Fibroblast of skin of back (primary cell): ENCODE measurements at places on chromosomes 2 and 18.
A peak's percentile ranks its signal among the peaks of the same experiment; 100 is the strongest.

- DNase-seq = no peak
These were observed 288.8 kb upstream of the PIK3C3 start for GRCh38 chr18:41666231-41666630.

DNA sequence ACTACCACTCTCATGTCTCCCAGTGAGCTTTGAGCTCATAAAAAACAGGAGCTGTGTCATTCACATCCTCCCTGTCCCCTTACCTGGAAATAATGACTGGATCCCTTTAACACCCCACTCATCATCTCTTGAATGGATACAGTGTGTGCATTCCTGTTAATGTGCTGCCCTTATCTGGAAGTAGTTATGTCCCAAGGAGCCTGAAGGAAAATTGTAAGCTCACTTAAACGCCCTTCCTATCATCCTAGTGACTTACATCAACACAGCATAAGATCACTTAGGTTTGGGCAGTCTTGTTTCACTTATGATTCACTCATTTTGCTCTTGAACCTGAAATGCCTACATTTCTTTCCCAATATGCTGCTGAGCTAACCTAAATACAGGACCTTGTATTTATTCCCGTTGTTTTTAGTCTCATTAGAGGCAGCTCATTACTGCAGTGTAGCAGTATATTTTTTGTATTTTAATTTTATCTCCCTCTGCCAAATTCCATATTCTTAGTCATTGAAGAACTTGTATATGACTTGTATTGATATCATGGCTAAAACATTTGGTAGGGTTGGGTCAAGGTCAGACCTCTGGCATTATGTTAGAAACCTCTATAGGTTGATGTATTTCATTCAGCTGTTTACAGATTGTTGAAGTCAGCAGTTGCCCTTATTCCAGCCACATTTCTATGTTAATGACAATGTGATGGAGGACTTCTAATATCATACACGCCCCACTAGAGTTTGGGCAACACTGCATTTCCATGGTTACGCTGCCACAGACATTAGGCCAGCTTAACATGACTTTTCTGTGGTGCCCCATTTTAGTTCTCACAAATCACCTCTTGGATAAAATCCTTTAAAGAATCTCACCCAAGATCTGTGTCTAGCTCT, 72.9 kb downstream of the PKP4 start:
- DNase-seq = peak; percentile 79

GRCh38 chr2:126971481-126972278, 73.0 kb downstream of the TEX51 start:
- peak; percentile 60 for DNase-seq

DNA sequence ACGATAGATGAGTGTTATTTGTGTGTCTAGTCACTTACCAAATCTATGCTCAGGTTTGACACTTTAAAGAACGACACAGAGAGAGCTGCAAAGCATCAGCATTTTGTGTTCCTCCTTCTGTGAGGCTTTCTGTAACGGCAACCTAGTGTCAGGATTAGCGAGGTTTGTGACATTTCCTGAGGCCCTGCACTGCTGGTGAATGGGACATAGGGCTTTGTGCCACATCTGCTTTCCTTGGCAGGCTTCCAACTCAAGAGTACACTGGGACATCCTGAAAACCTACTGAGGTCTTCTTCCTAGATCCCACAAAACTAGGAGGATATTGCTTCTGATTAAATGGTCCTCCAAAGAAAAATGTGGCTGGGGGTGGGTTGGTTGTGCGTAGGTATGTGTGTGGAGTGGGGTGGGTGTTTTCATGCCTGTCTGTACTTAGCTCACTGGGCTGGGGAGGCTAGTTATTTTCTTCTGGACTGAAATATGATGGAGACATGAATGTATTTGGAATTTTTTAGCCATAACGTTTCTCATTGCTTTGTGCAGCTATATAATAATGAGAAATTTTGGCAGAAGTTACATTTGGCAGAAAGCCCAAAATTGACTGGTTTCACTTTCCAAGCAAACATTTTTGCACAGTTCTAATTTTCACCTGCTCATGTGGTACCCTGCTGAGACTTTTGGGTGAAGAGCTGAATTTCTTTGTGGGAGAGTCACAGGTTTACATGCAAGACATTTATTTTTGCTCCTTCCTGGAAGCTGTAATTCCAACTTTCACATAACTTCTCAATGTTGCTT, 308.4 kb downstream of the XIRP2 start:
- DNase-seq = peak; percentile 50

- DNase-seq = no peak
These were observed 73.8 kb upstream of the ACAA2 start for GRCh38 chr18:49886891-49887764.

- DNase-seq = no peak
These were observed 1407.4 kb upstream of the ZEB2 start for GRCh38 chr2:145927131-145927950.

DNA sequence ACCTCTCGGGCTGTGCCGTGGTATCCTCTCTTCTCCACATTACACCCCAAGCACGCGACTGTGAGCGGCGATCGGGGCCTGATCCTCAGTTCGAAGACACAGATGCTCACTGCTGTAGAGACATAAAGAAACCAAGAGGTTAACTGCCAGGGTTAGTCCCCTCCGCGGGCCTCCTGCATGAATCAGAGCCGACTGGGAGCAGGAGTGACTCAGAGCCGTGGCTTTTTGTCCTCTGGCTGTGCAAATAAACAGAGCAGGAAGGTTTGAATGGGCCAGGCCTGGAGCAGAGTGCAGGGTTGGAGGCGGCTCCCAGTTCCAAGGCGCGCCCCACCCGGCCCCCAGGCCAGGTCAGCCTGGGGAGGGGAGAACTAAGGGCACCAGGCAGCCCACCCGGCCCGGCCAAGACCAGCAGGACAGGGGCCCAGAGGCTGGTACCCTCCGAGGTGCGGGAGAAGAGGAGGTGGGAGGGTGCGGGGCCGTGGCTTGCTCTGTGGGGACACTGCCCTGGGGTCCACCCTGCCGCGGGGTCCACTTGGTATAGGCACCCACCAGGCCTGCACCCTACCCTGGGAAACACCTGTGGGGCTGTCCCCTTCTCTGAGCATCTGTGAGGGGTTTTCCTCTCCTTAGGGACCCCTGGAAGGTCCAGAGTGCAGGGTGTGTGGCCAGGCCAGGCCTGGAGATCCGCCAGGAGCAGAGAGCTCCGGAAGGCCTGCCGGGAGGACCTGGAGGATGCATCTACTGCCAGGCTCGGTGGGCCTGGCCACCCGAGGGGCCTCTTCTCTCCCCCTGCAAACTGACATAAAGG, 16.5 kb downstream of the TWIST2 start:
- DNase-seq = peak; percentile 99

DNA sequence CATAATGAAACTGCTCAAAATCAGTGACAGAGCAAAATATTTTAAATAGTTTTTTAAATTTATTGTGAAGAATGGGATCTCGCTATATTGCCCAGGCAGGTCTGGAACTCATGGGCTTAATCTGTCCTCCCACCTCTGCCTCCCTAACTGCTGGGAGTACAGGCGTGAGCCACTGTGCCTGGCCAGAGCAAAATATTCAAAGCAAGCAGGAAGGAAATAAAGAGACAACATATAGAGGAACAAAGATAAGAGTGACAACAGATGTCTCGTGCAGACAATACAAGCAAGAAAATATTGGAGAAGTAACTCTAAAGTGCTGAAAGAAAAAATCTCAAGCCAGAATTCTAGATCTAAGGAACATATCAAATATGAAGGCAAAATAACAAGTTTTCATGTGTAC, 5.0 kb upstream of the SCLY start:
- no peak for DNase-seq

DNA sequence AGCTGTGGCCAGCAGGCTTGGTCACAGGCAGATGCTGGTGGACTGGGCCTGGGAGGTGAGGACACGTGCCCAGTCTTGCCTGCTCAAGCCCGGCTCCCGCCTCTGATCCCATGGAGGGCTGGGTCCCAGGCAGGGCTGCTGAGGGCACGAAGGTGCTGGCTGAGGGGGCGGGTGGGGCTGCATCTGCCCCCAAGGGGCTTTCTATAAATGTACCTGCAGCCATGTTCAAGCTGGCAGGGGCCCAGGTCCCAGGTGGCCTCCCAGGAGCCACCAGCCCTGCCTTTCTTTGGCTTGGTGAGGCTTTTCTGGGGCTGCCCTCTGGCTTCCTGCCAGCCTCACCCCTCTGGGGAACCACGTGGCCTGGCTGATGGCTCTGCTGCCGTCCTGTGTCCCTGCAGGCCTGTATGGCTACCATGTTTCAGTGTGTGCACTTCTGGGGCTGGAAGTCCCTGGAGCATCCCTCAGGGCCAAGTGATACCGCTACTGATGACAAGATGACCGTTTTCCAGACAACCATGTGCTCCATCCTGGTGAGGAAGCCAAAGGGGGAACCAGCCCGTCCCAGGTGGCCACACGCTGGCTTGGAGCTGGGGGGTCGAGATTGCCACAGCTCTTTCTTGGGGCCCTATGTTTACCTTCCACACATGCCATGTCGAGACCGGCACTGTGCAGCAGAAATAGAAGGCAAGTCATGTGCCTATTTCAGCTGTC, 23.2 kb downstream of the HJURP start:
- DNase-seq = no peak

DNA sequence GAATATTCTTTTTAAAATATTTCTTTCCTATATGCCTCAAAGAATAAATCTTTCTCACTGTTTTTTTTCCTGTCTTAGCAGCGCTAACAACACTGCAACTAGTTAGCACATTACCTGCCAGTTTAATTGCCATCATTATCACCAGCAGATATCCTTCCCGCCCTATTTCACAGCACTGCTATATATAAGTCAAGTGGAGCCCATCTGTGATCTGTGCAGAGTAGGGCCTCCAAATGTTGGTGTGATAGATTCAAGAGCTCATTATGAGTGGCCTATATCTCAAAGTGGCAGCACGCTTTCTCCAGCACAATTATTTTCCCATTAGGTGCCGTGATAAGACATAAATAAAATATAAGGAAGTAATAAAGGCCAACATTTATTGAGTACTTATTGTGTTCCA, 19.8 kb upstream of the RGPD4 start:
- DNase-seq = no peak

DNA sequence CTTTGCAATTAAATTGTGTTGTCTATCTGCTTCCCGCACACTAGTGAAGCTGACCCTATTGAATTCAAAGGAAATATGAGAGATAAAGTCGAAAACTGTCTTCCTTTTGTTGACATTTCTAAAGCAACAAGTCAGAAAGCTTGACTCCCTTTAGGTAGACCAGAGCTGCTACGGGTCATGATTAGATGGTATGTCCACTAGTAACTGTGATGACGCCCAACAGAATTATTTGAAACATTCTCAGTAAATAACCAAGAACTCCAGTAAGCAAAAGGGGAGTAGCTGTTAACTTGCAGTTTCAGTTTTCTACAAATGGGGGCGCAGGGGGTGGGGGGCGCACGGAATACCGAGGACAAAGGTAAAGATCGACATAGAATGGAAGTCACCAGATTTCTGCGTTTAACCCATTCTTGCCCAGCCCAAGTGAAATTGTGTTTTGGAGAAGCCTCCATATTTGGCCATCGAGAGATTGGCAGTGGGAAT, 56.4 kb downstream of the CRIM1 start:
- peak; percentile 47 for DNase-seq

DNA sequence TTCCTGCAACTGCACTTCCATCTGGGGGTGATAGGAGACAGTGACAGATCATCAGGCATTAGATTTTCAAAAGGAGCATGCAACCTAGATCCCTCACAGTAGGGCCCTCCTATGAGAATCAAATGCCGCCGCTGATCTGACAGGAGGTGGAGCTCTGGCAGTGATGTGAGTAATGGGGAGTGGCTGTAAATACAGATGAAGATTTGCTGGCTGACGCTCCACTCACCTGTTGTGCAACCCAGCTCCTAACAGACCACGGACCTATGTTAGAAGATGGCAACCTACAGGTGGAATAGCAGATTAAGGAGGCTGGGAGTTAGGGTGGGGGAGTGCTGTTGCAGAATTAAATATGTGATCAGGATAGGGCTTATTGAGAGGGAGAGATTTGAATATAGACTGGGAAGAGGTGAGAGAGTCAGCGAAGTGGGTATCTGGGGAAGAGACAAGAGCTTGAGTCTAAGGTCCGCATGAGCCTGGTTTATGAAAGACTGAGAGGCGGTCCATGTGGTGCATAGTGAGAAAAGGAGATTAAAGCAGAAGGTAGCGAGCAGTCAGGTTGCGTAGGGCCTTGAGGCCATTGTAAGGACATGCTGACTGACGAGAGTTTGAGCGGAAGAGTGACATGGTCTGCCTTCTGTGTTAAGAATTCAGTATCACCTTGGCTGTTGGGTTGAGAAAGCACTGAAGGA, 31.3 kb upstream of the TOGARAM2 start:
- no peak for DNase-seq

DNA sequence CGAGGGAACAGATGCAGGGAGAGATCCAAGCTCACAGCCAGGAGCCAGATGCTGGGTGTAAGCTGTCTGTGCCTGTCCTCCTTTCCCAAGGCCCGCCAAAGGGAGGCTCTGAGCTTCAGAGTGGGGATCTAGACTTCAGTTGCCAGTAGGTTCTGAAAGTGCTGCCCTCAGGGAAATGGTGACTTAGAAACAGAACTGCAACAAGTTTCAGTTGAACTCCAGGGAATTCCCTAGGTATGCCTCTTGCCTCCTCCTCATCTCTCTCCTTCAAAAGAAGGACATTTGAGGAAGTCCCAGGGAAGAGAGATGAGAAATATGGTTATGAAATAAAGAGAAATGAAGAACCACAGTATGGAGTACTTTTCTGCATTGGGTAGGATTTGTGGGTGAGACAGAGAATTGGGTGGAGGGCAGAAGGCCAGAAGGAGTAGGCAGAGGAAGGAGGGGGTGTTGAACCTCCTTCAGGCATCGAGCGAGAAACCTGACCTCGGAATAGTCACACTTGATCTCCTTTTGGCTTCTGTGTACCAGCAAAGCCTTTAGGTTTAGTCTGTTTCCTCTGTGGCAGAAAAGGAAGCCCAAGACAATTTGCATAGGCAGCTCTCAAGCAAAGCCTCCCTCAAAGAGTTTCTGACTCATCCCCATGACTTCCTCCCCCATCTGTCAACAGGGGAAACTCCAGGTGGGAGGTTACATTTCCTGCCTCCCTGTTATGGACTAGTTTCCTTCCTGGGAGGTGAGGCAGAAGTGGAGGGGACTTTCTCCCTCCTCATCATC, 45.7 kb downstream of the QPCT start:
- peak; percentile 81 for DNase-seq

DNA sequence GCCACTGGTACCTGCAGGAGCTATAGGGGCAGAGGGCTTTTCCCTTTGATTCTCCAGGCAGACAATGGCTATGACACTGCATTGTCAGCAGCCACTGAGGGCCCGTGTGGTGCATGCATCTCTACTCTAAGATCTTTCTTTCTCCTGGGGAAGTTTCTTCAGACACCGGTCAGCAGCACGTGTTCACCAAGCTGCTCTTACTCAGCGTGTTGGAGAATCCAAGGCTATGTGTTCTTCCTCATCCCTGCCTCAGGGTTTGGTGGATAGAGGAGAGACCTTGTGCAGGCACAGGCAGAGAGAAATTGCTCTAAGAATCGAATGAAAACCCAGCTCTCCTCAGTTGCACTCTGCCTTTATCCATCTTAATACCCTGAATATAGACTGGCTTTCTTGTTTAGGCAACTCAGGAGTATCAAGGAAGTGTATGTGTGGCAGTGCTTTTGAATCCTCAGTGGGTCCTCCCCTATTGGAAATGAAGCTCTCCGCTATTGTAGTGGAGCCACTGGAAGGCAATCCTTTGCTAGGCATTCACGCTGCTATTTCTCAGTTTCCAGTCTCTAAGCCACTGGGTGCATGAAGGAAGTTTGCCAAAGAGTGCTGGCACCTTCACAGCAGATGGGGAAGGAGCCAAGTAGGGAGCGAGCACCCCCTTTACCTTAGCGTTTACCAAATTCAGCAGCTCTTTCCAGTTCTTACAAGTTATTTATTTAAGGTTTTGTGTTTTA, 86.9 kb upstream of the EML6 start:
- no peak for DNase-seq

- peak; percentile 75 for DNase-seq
These were observed 5.8 kb upstream of the PAX8 start for GRCh38 chr2:113284476-113284875.

- DNase-seq = no peak
These were observed 100.0 kb upstream of the ALPP start for GRCh38 chr2:232278534-232278933.
